ENCODE measurements at places on chromosomes 3 and 15.

- DNase-seq, result no peak
Observed at GRCh38 chr15:55484917-55485672, 22.9 kb downstream of the DNAAF4 start.

DNA sequence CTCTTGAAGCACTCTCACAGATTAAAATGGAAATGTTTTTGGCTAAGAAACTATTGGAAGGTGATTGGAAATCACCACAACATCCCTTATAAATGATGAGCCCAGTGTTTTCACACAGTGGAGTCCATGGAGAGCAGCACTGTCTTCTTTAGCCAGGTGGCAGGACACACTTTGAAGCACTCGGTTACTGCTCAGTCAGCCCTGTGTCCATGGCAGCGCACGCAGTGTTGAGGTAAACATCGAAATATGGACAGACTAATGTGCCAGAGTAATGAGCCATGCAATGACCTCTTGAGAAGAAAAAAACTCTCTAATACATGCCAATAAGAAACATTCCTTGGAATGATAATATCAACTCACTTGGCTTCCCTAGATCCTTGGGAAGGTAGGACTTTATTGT, 66.6 kb downstream of the TGFBR2 start:
- no peak for DNase-seq

DNA sequence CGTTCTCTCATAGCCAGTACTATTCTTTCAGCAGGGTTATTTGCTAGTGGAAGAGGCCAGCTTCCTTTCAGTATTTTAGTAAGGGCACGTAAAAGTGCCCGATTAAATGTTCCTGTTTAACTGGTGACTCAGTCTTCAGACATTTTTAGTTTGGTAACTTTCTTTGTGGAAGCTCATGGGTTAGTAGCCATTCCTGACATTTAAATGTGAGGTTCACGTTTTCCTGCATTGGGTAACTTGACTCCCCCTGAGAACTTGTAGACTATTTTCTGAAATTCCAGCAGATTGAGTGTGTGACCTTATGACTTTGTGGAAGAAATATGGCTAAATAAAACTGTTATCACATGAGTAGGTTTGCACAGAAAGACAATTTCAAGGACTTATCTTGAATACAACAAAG, 16.9 kb downstream of the ABHD2 start:
- peak; percentile 79 for DNase-seq

DNA sequence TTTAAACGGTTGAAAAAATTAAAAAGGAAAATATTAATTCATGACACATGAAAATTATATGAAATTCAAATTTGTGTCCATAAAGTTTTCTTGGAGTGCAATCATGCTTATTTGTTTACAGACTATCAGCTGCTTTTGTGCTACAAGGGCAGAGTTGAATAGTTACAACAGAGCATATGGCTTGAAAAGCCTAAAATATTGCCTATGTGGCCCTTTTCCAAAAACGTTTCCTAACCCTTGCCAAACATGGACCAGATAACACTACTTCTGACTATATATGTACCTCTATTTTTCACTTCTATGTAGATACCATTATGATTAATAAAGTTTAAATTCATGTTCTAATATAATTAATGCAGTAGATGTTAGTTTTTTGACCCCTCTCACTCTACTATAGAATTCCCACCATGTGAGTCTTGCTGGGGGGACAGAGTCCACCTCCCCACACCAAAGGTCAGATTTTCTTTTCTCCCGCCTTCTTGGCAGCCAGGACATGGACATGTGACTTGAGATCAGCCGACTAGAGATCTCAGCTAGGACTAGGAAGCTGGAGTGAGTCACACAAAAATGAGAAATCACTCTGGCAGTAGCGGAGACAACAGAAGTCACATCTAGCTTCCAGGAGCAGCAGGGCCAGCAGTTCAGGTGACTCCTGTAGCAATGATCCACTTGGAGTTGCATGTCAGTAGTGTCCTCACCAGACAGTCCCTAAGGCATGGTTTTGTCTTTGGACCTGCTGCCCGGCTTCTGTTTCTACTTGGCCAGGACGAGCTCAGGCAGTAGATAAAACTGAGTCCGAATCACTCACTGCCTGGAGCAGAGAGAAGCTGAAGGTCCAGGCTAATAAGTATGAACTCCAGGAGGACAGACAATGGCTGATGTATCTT, 22.4 kb downstream of the CIAO2A start:
- DNase-seq, result peak; percentile 82

DNA sequence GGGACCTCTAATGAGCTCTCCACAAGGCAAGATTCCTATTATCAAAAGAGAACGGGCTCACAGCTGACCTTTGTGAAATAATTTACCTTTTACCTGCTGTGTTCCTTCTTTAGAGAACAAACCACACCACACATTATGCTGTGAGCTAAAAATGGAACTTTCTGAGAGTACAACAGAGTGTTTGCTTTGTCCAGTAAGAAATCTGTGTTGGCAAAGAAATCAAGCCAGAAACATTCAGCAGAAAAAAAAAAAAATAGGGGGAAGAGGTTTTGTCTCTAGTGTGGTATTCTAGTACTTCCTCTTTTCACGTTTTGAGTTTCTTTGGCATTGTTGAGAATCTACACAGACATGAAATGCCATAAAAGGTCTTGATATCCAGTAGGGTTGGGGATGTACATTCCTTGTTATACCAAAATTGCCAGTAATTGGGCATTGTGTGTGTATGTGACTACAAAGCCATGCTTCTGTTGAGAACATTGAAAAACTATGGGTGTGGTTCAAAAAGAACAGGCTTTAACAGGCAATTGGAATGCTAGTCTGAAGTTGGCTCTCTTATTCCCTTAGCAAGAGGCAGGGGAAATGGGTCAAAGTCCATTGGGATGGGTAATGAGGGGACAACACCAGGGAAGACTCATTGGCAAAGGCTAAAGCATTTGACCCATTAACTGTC, 273.5 kb downstream of the NEK10 start:
- peak; percentile 50 for DNase-seq

DNA sequence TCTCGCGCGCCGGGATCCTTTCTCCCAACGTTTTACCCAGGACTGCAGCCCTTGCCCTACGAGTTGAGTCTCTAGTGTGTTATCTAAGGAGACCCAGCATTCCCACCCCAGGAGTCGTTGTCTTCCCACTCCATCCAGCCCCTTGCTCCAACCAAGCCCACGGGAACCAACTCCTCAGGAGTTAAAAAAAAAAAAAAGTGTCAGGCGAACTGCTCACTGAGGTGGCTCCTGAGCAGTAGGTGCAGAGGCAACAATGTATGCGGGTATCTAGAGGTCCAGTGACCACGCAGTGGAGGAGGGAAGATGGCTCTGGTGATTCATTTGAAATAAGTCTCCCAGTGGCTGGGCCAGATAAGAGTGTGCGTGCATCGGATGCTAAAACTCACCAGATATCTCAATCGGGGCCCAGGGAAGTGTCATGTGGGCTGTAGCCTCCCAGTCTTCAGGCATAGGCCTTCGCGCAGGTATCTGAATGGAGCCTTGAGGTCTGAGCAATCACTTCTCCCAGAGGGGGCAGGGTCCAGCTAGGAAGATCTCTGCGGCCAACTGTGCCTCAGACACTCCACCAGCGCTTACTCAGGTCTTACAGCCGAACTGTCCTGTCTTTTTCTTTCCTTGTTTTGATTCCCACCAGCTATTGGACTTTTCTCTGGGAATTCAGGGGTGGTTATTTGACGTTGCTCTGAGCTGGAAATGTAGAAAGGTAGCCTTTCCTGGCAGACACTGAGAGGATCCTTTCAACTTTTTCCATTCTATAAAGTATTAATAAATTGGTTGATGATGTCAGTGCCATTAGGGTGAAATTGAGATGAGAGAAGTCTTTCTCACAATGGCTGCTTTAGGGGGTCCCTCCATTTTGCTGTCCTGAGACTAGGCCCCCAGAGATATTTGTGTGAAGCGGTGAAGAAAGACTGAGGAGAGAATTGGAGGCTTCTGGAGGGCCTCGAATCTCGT, 21.0 kb downstream of the ZIC4 start:
- DNase-seq, result no peak

- DNase-seq, result peak; percentile 98
Observed at GRCh38 chr15:64893481-64894394, 18.0 kb upstream of the ANKDD1A start.

GRCh38 chr3:106242781-106243180, 374.0 kb upstream of the CBLB start:
- no peak for DNase-seq

DNA sequence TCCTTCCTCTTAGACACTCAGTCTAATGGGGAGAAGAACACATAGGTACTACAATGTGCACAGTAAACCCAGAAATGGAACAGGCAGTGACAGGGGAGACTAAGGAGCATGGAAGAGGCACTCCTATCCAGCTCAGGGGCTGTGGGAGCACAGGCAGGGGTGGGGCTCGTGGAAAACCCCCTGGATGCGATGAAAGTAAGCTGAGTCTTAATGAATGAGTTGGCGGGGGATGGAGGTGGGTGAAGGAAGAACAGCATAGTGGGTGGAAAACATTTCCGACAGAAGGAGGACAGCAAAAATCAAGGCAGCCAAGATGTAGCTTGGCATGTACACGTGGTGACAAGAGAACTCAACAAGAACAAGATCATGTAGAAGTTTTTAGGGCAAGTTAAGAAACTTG, 33.6 kb upstream of the UBE2E2 start:
- no peak for DNase-seq

DNA sequence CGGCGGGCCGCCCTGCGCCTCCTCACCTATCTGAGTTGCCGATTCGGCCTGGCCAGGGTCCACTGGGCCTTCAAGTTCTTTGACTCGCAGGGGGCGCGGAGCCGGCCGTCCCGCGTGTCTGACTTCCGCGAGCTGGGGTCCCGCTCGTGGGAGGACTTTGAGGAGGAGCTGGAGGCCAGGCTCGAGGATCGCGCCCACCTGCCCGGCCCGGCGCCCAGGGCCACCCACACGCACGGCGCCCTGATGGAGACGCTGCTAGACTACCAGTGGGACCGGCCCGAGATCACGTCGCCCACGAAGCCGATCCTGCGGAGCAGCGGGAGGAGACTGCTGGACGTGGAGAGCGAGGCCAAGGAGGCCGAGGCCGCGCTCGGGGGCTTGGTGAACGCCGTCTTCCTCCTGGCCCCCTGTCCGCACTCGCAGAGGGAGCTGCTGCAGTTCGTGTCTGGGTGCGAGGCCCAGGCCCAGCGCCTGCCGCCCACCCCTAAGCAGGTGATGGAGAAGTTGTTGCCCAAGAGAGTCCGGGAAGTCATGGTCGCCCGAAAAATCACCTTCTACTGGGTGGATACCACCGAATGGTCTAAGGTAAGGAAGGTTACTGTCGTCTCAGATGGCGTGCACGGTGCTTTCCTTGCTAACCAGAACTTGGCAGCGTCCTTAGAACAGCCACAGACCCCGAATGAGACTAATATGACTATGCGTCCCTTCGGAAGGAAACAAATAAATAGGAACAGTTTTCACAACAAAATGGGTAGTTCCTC, 567 bp downstream of the TICRR start:
- DNase-seq, result peak; percentile 28

DNA sequence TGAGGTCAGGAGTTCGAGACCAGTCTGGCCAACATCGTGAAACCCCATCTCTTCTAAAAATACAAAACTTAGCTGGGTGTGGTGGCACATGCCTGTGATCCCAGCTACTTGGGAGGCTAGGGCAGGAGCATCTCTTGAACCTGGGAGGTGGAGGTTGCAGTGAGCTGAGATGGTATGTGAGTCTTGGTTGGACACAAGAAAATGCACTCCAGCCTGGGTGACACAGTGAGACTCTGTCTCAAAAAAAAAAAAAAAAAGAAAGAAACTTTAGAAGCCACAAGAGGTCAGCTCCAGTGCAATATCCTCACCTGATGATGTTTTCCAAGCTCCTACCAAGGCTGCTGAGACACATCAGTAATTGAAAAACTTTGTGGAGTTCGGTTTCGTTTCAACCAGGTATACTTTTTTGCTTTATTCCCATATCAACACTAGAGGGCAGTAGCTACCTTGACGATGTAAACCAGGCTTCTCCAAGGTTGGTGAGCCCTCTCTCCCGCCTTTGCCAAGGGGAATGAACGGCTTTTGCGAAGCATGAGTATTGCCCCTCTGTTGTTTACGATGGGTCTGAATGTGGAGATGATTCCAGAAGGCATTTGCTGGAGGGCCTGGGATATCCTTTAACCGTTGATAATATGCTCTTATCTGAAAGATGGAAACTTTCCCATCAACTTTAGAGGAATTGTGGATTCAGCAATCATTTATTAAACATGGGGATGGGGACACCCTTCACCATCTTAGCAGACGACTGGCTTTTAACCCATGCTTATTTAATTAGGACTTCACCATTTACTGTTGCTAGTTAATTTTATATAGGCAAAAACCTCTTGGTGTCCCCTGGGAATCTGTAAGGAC, 202.8 kb downstream of the SV2B start:
- peak; percentile 70 for DNase-seq

- DNase-seq, result no peak
Observed at GRCh38 chr3:113673593-113673992, 22.8 kb downstream of the USF3 start.

- DNase-seq, result no peak
Observed at GRCh38 chr15:64478863-64479262, 18.5 kb downstream of the ZNF609 start.

DNA sequence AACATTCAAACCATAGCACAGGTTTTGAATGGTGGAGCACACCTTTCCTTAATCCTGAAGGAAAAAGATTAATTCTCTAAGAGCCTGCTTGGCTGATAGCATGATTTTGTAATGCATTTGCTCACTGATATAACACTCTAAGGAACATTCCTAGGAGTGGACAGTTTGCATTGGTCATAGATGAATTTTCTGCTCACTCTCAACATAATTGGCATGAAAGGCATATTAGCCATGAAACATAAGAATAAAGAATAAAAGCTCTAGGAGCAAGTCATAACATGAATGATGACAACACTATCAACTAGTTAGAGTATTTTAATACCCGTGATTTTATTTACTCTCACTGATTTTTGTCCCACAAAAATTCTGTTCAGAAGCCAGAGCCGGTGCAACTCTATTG, 34.3 kb upstream of the LRTM1 start:
- peak; percentile 68 for DNase-seq

GRCh38 chr3:44171891-44172290, 69.8 kb upstream of the TOPAZ1 start:
- no peak for DNase-seq

DNA sequence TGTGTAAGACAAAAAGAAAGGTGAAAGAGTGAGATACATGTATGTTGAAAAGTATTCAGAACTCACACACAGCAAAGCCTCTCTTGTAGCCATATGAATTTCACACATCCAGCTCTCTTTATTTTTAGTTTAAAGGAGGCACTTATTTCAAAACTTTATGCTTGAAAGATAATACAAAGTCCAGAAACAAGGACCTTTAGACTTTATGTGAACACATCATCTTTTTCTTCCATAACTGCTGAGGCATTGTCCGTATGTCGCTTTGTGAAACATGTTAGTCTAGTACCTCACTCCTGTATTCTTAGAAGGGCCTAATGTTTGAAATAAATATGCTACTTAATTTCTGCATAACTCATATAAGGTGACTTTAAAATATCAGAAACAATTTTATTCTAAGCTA, 763.4 kb downstream of the GBE1 start:
- no peak for DNase-seq

DNA sequence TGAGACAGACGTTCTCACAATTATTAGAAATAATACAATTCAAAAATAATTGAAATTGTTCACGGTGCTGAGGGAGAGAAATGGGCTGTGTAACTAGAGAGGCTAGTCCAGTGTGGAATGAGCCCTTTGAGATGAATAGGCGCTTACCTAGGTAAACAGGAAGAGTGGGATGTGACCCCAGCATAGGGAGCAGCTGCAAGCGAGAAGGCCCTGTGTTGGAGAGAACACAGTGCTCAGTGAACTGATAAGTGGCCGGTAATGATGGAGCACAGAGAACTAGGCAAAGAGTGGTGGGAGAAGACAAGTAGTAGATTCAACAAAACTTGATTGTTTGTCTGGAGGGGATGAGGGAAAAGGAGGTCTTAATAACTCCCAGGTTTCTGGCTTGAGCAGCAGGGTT, 103.9 kb downstream of the HCN4 start:
- DNase-seq, result no peak
